ENCODE measurements at places on chromosomes 11 and 22.

GRCh38 chr11:27111896-27112295 is 71.3 kb downstream of the BBOX1 start:
- DNase-seq = no peak

- no peak for DNase-seq
Observed at GRCh38 chr11:1560002-1560648, 11.9 kb downstream of the DUSP8 start.

DNA sequence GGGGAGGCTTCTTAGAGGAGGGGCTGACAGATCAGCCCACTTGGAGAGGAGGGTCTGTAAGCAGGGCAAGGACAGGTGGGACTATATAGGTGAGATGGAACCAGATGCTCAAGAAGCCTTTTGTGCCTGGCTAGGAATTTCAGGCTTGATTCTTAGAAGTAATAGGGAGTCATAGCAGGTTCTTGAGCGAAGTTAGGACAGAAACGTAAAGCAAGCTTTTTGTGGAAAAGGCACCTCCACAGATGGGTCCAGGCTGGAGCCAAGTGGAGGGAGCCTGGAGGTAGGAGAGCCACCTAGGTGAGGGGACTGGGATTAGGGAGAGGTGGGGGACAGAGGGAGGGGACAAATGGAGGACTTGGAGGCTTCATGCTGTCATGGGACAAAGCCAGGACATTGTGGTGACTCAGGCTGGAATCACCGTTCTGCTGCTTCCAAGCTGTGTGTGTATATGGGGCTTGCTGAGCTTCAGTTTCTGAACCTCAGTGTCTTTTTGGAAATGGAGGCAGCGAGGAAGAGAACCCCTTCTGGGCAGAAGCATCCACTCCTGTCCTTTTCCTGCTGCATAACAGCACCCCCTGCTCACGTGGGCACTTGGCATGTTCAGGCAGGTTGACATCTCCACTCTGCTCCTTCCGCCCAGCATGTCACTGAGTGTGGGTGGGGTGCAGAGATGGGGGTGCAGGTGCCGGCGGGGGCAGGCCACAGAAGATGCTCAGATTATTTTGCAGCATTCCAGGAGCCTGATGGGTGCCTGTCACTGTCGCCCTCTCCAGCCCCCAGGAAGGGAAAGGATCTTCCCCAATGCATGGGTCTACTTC is 58.0 kb downstream of the MCM5 start:
- DNase-seq = no peak

DNA sequence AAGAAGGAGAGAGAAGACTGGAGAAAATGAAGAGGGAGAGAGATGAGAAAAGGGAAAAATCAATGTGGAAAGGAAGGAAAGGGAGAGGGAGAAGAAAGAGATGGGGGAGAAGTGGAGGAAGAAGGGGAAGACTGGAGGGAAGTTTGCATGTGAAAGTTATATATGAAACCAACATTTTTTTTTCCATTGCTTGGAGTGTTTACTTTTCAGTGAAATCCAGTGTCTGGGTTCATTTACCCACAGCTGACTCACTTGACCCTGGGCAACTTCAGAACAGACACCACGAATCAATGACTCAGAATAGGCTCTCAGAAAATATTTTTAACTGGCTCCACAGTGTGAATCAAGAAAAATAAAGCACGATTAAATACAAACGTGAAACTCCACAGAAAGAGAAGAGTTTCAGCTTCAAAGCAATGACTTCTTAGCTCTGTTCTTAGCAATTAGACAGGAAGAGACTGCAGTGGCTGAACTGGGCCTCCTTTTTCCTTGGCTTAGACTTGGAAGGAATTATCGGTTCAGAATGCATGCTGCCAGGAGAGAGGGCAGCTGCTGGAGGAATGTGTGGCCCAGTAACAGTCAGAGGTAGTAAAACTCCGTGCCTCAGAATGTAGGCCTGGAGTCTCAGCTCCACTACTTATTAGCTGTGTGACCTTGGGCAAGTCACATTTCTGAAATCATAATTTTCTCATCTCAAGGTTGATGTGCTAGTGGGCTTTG is 237.5 kb downstream of the MIAT start:
- DNase-seq = no peak

GRCh38 chr11:69918231-69918937 is 99.2 kb upstream of the FGF3 start:
- no peak for DNase-seq

DNA sequence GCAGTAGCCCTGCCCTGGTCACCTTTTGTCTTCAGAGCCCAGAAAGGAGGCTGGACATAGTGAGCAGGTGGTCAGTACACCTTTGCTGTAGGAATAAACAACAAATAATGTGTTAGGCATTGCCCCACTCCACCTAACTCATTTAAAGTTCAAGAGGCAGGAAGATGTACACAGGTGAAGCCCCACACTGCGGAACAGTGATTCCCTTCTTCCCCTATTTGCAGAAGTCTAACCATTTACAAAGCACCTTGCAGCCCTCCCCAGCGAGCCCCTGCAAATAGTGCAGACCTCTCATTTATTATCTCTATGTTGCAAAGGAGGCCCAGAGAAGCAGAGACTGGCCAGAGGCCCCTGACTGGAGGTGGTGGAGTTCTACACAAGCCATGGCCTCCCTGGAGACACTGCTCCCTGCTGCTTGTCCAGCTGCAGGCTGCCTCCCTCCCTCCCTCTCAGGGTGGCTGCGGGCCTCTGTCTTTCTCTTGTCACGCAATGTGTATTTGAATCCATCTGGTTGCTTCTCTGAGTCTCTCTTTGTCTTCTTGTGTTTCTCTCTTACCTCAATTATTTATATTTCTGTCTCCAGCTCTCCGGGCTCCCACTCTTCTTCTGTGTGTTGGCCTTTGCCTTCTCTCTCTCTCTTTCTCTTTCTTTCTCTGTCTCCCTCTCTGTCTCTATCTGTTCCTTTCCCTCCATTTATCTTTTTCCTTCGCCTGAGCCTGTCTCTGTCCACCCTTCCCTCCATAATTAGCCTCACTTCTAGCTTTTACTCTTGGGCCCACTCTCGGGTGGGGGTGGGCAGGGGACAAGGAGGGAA is 59.1 kb upstream of the PRDM11 start:
- DNase-seq = no peak

DNA sequence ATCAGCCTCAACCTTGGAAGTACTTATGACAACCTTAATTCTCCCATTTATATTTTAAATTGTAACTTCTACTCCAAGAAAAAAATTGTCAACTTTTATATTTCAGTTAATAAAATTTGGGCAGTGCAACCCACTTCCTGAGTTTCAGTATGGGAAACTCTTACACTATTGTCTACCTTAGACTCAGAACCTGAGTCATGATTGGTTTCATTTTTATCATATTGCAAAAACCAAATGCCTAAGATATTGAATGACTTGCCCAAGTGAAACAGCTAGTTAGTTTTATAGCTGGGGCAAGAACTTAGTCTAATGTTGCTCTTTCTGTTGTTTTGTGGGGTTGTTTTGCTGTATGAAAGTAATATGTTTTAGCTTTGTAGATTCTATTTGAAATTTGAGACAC is 334.0 kb upstream of the ARHGAP42 start:
- DNase-seq = no peak

DNA sequence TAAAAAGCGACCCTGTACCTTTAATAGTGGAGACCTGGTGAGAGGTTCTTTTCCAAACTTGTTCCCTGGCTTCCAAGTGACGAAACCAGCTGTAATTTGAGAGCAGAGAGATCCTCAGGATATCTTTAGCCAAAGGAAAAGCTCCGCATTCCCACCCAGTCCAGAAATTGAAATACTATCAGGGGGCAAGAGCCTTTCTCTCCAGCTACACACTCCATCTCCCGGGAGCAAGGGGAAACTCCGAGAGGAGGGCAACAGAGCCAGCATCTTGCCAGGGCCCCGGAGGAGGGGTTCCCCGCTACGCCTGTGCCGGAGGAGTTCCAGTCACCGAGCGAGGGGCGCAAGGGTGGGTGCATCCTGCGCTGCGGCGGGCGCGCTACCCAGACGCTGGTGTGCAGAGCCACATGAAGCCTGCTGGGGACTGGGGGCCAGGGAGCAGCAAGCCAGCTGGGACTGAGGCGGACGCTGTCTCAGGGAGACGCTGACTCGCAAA is at the start of gene FIBIN:
TSS of gene FIBIN (plus strand) at position 148 of the 493 bp plus-strand sequence. CDS start 415 bp downstream, outside the sequence.
- no peak for DNase-seq

GRCh38 chr11:129143335-129143734 is 48.8 kb downstream of the ARHGAP32 start:
- peak; percentile 79 for DNase-seq

DNA sequence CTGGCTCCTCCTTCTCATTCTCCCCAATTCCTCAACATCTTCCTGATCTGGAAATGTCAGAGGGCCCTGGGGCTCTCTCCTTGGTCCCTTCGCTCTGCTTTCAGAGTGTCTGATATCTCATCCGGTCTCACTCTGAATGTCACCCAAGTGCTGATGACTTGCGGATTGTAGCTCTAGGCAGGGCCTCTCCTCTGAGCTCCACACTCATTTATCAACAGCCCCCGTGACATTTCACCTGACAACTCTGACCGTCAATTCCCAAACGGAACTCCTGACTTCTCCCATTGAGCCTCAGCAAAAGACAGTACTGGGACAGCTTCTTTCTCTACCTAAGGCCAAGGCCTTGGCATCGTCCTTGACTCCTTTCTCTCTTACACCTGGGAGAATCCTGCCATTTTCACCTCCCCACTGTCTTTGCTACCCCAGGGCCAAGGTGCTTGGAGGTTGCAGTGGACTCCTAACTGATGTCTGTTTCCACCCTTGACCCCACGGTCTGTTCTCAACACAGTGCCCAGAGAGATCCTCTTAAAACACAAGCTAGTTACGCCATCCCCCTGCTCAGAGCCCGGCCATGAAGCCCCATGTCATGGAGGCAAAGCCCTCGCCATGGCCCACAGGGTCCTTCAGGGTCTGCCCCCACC is 57.5 kb upstream of the THY1 start:
- DNase-seq = no peak

DNA sequence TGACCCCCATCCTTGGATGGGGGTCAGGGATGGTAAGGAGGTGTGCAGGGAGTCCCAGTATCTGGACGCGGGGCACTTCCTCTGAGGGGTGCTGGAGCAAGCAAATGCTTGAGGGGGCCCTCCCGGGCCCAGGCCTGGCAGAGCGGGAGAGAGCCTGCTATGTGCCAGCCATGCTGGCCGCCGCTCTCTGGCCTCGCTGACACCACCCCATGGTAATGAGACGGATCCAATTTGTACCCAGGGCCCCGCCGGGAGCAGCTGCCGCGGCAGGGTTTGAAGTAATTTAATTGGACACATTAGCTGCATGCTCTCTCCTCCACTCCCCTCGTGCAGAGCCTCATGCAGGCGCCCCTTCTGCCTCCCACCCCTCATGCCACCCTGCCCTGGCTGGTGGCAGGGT is 6.3 kb downstream of the SYT7 start:
- no peak for DNase-seq

DNA sequence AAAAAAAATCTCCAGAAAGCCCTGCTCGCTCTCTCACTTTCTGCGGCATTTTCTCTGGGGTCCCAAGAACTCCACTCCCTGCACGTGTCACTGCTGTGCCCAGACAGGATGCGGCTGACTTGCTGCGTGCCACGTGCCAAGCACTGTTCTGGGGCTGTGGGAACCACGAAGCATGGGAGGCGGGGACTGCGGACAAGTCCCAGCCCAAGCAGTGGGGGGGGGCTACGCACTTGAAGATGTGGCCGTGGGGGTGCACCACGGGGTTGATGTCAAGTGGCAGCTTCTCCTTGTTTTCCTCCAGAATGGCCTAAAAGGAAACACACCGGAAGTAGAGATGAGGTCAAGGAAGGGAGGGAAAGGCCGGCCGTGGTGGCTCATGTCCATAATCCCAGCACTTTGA is 10.8 kb downstream of the TTLL12 start:
- no peak for DNase-seq

- no peak for DNase-seq
Observed at GRCh38 chr22:22883090-22883727, 4.4 kb upstream of the IGLL5 start.

DNA sequence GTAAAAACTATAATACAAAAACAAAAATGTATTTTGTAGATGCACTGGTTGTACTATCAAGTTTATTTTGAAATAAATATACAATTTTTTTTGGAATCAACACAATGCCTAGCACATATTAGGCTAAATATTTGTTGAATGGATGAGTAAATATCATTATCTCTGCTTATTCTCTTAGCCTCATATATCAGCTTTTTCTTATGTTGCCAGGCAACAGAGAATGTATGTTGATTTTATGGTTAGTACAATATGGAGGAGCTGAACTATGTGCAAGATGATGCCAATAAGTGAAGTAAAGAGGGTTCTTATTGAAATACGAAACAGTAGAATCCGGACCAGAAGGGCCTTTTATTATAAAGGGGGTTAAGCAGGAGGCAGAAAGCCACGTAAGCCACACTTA is 94.9 kb downstream of the FAR1 start:
- no peak for DNase-seq

- DNase-seq = no peak
Observed at GRCh38 chr11:128085276-128085675, 502.1 kb downstream of the ETS1 start.

- DNase-seq = no peak
Observed at GRCh38 chr22:43213962-43214361, 27.0 kb upstream of the TTLL12 start.

GRCh38 chr11:11975201-11976092 is 33.0 kb downstream of the DKK3 start:
- no peak for DNase-seq

DNA sequence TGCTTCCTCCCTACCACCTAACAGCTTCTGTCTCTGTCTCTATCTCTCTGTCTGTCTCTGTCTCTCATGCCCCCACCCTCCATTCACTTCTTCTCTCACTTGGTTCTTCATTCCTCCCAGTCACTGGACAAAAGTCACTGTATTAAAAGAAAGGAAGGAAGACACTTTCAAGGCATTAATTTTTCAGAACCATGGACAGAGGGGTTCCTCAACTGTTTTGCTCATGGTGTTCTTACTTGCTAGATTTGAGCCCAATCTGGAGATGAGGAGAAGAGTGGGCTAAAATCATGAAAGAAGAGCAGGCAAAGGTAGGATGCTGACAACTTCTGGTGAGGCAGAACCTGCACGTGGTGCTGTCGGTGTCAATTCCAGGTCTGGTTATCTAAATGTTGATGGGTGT is 116.7 kb upstream of the LARGE1 start:
- no peak for DNase-seq
